ENCODE measurements at places on chromosomes 12 and 14. TPM values are rescaled to one million over a fixed set of nuclear protein-coding genes. Genes with fewer than 3 reads are reported as not detected.

DNA sequence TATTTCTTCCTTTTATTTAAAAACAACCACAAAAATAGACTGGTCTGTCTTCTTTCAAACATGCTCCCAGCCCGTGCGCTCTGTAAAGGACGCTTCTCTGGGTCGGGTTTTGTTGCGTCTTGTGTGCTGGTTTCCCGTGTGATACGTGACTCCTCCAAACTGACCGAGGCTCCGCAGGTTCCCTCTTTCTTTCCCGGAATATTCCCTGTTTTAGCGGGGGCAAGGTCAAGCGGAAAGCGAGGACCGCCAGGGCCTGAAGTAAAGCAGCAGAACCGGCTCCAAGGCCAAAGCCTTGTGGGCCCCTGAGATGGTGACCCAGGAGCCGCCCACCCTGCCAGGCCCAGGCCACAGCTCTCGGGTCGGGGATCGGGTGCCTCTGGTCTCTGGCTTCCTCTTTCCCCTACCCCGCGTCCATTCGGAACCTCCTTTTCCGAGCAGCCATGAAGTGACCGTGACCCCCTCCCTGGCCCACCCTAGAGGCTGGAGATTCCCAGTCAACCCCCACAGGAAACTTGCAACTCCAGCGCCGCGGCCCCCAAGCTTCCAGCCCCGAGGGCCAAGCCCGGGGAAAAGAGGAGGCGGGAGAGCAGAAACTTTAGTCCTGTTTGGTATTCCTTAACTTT, 885 bp upstream of the HOXC10 start:
- no peak for DNase-seq

- no peak for DNase-seq
Measured at GRCh38 chr12:121181181-121181580, 28.7 kb upstream of the P2RX4 start.

DNA sequence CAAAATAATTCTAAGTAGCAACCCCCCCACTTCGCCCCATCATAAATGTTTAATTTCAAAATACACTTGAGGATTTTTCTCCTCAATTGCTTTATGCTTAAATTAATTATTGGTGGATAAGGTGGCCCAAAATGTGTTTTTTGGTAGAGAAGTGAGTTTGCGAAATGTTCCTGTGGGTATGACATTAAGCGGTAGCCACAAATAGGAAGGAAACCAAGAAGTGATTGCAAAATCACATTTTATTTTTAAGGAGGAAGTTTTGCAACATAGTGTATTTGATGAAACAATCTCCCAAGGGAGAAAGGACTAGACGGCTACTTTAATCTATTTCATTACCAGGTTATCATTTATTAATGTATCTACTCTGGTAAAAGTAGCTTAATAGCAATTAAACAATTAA, 25.5 kb downstream of the SLC25A3 start:
- no peak for DNase-seq

DNA sequence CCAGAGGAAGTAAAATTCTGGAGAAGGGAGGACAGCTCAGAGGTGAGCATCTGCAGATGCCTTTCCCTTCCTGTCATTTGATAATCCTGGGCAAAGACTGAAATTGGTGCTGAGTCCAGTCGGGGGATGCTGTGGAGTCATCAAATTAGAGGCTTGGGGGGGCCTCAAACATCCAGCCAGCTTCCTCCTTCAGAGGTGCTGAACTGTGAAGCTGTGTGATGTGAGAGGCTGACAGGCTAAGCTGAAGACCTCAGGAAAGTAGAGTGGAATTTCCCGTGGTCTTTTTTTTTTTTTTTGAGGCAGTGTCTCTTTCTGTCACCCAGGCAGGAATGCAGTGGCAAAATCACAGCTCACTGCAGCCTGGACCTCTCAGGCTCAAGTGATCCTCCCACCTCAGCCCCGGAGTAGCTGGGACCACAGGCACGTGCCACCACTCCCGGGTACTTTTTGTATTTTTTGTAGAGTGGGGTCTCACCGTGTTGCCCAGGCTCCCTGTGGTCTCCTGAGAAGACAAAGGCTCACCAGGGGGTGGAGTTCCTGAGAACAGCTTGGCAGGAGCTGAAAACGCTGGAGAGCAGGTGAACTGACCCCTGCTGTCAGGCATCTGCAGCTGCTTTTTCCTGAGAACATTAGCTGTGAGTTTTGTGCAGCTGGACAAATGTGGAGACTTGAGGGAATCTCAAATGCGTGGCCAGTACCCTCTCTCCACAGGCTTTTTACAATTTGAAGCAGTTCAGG, 6.1 kb upstream of the TCL1B start:
- no peak for DNase-seq

GRCh38 chr14:79949906-79950305, 261.4 kb downstream of the DIO2 start:
- no peak for DNase-seq

- DNase-seq = no peak
Measured at GRCh38 chr12:111244673-111245072, 124.2 kb downstream of the PHETA1 start.

DNA sequence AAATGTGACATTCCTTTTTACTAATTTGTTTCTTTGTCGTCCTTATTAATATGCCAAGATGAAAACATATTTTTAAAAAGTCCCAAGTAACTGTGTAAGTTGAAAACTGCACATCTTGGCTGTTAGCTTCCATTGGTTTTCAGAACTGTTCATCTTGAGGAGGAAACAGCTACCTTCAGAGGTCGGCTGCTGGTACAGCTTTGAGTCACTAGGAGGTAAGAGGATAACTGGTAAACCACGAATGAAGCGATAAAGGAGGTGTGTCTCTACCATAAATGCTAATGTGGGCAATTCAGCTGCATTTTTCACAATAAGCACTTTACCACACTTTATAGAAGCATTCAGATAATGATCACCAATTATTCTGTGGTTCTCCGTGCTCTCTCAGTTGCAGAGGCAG, 137.5 kb upstream of the KRAS start:
- DNase-seq = no peak

GRCh38 chr14:90652626-90653025, 163.6 kb downstream of the TTC7B start:
- DNase-seq = no peak

DNA sequence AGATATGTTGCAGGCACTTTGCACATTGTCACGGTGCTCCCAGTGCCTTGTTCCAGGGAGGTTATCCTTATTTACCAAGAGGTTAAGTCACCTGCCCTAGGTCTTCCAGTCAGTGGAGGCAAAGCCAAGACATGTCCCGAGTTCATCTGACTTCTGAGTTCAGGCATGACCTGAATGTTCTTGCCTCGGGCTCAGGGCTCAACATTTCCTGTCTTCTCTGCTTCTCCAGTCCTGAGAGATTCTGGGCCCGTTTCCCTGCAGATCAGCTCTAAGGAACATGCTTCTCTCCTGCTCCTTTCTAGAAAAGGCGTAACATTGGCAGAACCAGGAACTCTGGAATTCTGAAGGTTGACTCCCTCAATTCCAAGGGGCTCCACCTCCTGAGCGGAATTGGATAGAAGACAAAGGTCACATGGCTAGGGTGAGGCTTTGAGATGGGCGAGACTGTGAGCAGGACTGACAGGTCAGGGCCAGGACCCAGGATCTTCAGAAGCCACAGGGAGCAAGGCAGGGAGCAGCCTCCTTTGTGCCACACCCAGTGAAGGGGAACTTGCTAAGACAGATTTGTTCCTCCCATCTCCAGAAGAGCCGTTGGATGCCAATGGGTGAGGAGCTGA, 19.9 kb downstream of the BDKRB2 start:
- DNase-seq = no peak

GRCh38 chr14:92495027-92495426, 18.6 kb upstream of the RIN3 start:
- DNase-seq = peak; percentile 45

- no peak for DNase-seq
Measured at GRCh38 chr12:127745469-127746212, 521.3 kb upstream of the TMEM132C start.

DNA sequence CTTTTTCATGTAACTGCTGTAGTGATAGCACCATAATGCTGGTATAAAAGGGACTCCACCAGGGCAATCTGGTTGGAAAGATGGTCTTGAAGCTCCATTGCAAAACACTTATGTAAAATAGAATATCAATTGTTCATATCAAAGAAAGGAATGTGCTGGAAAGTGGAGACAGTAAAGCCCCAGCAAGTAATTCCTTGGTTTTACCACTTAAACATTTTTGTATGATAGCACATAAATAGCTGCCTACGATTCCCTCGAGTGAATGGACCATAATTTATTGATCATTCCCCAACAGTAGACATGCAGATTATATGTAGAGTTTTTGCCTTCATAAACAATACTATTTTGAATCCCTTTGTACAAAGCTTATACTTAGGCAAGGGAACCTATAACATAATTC, 275.4 kb downstream of the PAWR start:
- DNase-seq = no peak

- DNase-seq = no peak
Measured at GRCh38 chr12:50102131-50102531, 1.7 kb upstream of the GPD1 start.

- DNase-seq = no peak
Measured at GRCh38 chr12:53340398-53340797, 4.2 kb upstream of the SP7 start.

DNA sequence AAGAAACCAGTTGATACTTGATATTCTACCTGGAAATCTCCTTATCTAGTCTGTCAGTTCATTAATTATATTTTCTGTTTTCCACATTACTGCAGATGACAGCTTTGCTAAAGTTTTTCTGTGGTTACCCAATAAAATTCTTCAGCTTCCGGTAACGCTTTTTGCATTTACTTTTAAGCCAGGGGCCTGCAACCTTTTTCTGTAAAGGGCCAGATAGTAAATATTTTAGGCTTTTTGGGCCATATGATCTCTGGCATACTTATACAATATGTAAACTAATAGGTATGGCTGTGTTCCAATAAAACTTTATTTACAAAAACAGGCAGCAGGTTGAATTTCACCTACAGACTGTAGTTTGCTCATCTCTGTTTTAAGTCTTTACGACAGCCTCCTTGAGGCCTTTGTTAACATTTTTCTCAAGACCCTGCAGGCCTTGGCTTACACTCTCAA, 48.3 kb downstream of the SPATS2 start:
- DNase-seq = no peak

- no peak for DNase-seq
Measured at GRCh38 chr14:79254069-79254775, 957.1 kb downstream of the DIO2 start.

- DNase-seq = peak; percentile 90
Measured at GRCh38 chr14:53955671-53956426, 776 bp downstream of the BMP4 start.

GRCh38 chr14:60094306-60094897, 2.7 kb downstream of the PCNX4 start:
- no peak for DNase-seq

DNA sequence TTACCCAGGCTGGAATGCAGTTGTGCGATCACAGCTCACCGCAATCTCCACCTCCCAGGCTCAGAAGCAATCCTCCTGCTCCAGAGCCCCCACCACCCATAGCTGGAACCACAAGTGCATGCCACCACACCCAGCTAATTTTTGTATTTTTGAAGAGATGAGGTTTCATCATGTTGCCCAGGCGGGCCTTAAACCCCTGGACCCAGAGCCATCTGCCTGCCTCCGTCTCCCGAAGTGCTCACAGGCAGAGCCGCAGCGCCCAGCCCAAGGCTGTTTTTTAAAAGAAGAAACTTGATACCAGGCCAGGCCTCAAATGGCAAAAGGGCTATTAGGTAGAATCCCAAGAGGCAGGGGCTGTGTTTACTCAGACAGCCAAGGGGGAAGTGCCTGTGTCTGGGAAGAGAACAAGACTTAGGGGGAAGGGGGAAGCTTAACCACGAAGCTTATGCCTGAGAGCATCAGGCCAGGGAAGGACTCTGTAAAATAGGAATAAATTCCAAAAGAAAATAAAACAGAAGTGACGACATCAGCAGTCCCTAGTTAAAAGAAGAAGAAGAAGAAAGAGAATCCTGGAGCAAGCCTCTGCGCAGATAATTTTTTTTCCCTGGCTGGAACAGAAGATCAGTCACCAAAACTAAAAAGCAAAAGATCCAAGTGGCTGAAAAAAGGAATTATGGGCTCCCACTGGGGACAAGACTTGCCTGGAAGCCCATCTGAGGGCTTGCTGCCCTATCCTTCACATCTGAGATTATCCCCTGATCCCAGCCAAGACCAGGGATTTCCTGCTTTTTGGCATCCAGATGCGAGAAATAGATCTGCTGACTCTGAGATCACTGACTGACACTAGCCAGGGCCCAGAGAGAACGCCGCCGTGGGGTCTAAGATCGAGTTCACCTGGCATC, 170.5 kb downstream of the NDUFA12 start:
- no peak for DNase-seq

DNA sequence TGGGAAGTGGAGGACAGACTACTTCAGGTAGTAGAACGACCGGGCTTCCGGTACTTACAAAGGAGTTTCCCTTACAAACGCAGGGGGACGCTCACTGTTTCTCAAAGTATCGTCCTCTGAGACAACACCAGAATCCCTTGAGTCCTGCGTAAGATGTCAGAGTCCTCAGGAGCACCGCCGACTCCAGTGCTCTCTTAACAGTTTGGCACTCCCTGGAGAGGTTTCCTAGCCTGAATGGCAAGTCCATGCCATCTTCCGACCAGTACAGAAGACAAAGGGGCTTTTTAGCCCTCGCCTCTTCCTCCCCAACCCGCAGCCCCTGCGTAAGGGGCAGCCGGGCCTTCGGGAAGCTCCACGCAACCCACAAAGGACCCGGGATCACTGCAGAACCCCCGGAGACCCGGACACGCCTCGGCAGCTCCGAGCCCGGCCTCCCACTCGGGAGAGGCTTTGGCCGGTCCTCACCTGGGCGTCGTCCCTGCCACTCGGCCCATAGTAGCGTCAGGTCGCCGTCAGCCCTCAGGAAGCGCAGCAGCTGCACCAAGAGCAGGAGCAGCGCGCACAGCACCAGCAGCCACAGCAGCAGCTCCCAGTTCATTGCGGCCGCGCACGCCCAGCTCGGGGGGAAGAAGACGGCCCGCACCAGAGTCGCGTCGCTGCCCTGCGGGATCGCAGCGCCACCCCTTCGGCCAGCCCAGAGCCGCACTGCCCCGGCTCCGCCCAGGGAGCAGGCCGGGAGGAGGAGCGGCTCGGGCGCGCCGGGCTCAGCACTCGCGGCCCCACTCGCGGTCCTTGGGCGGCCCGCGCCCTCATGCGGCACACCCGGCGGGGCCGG, at the start of gene DHRS7:
TSS of gene DHRS7 (minus strand) at position 687 of the 835 bp plus-strand sequence. CDS start at position 598, 89 bp downstream.
- DNase-seq = peak; percentile 88

Gene DAO
- polyA plus RNA-seq = not detected

Gene TGM1
- polyA plus RNA-seq = 0.16 TPM

Gene IFI27
- polyA plus RNA-seq = 298 TPM

Gene REM2
- 0.07 TPM for polyA plus RNA-seq

Gene RHEBL1
- 0.59 TPM for polyA plus RNA-seq

Gene TMX1
- 4.3 TPM for polyA plus RNA-seq

Gene FAM90A1
- 0.07 TPM for polyA plus RNA-seq

Gene GPRC5A
- polyA plus RNA-seq = 3.7 TPM

Gene IFT43
- 58.5 TPM for polyA plus RNA-seq

Gene EMP1
- polyA plus RNA-seq = 33.8 TPM

Measured in right cardiac atrium (tissue), 5 donors.